ENCODE measurements at places on chromosomes 3 and 15.

DNA sequence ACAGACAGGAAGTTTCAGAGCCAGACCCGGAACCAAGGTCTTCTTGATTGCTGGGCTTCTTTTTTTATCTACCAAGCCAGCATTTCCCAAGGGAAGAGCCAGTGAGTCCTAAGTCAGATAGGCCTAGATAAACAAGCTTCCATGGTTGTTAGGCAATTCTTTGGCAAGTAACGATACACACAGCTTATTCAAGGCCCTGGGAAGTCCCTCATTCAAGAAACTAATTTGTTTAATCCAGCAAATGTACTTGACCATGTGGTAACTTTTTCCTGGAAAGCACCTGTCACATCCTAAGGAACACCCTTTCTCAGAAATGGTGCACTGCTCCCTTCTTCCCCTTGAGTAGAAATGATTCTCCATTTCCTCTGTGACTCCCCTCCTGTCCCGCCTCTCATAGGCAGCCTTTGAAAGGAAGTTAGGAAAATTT, 209.9 kb downstream of the ITPR1 start:
- no peak for DNase-seq

DNA sequence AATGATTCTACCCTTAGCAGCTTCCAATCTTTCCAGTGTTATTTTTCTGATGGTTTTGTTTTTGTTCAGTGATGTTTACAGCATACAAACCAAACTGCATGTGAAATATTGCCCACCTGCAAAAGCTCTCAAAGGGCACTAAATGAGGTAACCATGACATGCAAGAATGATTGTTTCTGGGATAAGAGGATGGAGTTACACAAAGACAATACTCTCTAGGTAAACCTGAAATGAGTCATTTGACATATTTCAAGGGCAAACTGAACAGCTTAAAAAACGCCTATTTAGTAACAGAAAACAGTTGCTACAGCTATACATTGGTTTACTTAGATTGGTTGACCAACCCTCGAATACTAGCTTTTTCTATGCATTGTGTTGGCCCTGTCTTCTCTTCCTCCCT, 481.7 kb downstream of the ZPLD1 start:
- DNase-seq = no peak

DNA sequence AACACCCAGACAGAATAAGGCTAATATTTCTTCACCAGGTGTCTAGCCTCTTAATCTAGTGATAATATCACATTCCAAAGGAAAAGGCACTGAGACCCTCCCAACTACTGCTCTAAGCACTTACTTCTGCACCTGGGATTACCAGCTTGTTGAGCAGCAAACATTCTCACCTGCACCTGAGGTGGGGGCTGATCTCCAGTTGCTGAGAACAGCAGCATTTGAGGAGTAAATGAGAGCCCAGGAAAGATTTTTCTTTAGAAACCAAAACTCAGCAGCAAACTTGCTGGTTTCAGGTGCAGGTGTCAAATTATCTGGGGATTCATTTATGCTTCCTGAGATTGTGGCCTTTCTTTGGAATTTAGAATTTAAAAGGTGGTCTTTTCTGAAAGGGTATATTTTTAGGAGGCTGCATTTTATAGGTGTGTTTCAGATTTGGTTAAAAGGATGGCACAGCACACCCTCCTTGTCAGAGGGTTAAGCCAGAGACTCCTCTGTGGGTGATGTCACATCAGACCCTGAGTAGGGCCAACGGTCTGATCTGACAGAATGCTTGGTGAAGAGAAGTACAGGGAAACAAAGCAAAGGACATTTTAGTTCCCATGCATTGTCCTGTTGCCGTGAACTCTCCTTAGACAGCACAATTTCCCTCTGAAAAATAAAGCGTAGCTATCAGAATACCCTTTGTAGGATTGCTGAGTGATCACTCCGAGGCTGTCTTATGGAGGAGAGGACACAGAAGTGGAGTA, 411.0 kb upstream of the ATP11B start:
- no peak for DNase-seq

- no peak for DNase-seq
Measured at GRCh38 chr3:151346292-151346691, 16.9 kb upstream of the P2RY13 start.

GRCh38 chr15:78638658-78639314, 2.2 kb downstream of the CHRNB4 start:
- DNase-seq = peak; percentile 60

GRCh38 chr15:31328969-31329639, 2.5 kb downstream of the KLF13 start:
- no peak for DNase-seq

DNA sequence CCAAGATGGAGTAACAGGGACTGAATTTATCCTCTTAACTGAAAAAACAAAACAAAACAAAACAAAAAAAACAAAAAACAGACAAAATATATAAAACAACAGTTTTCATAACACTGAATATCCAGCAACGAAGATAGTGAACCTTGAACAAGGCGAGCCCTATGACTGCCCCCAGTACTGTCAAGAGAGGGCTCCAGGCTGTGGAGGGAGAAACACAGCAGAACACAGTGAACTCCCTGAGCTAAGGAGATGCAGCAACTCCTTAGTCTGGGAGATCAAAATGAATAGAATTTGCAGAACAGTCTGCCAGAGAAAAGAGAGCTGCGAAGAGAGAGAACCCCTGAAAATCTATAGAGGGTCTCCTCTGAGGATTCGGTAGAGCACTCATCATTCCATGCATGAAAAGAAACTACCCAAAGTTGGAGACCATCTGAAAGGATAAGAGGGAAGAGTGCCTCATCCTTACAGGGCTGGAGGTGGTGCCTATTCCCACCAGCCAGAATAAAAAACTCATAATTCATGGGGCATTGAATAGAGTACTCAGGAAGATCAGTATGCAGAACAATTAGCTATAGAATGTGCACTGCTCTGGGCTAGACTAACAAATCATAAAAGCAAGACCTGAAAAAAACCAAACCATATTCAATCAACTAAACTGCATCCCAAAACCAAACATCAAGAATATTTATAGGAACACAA, 101.8 kb downstream of the FRMD4B start:
- no peak for DNase-seq

GRCh38 chr15:74955017-74955416, 1.6 kb downstream of the RPP25 start:
- DNase-seq = no peak

DNA sequence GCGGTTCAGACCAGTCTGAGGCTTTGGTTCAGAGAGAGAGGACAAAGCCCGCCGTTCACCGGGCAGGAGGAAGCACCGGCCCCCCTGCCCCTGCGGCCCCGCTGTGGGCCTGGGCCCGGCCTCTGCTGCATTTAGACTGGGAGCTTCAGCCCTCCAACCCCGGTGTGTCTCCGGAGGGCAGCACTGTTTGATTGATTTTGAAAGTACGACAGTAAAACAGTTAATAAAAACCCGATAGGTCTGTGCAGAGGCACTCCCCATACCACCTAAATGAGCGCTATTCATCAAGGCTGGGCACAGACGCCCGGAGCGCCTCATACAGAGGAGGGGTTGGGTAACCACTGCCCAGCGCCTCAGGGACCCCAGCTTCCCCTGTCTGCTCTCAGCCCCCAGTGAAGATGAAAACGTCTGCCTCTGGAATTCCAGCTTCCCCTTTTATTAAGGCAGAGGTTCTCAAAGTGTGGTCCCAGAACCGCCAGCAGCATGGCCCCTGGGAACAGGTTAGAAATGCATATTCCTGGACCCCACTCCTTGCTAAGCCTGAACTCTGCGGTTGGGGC, 256.7 kb upstream of the TLE3 start:
- DNase-seq = no peak

DNA sequence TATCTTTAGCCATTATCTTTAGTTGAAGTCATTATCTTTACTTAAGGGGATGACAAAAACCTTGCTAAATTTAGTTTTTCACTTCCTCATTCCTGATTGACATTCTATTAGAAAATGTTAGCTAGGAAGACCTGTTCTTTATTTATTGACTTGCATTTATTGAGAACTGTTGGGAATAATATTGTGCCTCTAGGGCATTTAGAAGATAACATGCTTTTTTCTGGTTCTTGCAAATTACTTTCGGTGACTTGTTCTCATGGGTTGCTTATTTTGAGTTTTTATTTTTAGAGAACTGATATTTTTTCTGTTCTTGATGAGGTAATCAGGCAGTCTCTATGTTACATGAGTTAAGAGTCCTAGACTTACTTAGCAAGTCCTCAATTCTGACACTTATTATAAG, 48.3 kb upstream of the CTDSPL start:
- no peak for DNase-seq

- no peak for DNase-seq
Measured at GRCh38 chr15:59636184-59636583, 21.1 kb downstream of the GTF2A2 start.

Data from ELR (cell line).